T-helper 2 cell (primary cell): ENCODE measurements at places on chromosomes 7 and 10.

DNA sequence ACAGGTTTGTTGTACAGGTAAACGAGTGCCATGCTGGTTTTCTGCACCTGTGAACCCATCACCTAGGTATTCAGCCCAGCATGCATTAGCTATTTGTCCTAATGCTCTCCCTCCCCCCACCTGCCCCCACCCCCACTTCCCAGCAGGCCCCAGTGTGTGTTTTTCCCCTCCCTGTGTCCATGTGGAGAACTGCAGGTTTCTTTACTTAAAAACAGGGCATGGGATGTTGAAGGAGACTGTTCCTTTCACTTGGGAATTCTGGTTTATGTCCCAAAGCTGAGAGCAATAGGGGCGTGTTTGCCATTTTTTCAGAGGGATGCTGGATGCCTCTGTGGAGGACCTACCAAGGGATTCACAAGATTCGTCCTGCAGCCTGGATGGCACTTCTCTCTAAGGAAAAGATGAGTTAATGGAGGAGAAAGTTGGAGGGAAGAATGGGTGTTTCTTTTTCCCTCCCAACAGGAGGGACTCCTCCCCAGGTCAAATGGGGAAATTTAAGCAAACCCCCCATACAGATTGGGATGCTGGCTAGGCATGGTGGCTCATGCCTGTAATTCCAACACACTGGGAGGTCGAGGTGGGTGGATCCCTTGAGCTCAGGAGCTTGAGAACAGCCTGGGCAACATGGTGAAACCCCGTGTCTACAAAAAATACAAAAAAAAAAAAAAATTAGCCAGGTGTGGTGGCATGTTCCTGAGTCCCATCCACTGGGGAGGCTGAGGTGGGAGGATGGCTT, 136.0 kb downstream of the GALNT17 start:
- no peak for DNase-seq

DNA sequence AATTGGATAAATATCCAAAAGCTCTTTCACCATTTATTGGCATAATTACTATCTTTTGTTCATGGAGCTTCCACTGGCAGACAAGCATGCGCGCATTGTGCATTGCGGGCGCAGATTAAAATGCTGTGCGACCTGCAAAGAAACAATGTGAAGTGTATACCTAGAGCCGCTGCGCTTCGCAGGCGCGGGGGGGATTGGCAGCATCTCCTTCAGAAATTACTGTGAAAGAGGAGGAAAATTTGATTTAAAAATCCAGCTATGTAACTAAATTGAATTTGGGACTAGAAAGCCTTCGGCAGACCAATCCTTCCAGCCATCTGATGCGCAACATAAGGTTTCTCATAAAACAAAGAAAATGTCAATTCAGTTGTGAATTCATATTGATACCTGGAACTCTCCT, 10.3 kb upstream of the NPM3 start:
- DNase-seq: no peak

DNA sequence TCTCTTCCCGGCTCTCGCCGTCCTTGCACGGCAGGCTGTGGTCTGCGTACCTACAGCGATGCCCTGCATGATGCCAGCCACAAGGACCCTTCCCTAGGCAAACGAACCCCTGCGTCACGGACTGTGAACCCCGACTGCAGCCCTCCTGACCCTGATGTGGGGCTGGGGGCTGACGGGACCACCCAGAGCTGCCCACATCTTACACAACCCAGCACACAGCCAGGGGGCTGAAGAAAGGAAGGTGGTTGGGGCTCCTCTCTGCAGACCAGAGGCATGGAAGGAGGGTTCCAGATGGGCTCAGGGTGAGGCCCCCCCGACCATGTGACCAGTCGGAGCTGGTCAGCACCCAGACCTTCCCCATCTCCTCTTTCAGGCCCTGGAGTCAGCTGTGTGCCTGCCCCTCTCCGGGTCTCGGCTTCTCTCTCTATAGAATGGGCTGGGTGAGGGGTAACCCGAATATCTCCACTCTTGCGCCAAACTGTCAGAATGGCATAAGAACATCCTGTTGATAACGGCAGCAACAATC, 41.4 kb downstream of the EBF3 start:
- no peak for DNase-seq

- DNase-seq: no peak
Observed at GRCh38 chr10:29481906-29482440, 152.8 kb downstream of the SVIL start.

GRCh38 chr7:154693661-154694060, 309.3 kb downstream of the PAXIP1 start:
- no peak for DNase-seq

DNA sequence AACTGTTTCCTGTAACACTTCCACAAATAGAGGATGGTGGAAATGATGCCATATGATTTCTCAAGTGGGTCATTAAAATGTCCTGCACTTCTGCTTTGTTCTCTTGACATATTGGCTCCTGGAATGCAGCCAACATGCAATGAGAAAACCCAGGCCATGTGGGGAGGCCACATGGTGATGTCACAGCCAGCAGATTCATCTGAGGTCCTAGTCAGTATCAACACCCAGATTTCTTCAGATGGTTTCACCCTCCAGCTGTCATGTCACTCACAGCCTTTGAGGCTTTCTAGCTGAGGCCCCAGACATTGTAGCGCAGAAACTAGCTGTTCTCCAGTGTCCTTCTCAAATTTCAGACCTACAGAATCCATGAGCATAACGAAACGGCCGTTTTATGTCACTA, 102.3 kb upstream of the NUPR2 start:
- no peak for DNase-seq

DNA sequence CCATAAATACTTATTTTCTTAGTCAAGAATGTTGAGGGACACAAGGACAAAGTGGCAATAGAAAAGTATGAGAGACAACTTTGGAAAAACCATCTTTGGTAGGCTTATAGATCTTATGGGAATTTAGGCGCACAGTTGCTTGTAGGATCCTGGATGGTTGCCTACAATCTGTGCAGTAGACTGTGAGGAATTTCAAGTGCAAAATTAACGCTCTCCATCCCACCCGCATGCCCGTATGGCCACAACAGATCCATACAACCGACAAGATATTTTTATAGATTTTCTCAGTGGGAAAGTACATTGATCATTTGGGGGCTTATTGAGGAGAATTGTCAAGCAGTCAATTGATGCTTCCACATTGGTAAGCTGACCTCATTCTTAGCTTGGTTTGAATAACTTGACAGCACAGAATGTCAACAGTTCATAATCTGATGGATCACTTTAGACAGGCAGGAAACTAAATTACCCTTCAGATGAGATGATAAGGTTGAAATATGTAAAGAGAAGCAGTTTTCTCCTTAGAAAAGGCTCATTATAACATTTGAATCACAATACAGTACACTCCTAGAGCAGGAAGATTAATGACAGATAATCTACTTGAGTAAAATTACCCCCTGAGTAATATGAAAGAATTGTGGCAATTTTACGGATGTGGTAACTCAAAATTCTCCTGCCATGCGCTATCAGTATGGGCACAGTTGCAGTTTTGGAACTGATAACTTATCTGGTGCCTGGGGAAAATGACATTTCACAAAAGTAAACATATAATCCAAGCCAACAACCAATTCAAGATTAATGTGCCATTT, 479.7 kb downstream of the KIF20B start:
- no peak for DNase-seq

DNA sequence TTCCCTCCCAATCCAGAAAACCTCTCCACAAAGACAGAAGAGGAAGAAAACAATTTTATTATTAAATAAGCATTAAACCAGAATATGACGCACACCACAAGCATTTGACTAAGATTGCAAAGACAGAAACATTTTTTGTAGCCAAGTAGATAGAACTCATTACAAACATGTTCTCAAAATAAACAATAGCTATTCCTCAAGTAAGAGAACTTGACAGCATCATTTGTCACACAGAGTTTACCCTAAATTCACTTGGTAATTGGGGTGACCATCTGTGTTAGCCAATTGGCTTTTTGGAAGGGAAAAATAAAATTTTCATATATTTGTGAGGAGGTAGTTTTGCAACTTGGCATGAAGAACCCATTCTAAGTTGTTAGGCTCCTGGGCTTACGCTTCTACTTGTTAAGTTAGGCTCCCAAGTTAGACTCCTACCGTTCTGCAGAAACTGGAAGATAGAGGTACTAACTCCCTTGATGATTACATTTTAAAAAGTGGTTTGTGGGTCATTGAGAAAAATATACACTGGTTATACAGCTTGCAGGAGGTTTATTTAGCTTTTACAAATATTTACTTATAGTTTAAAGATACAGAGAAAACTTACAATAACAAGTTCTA, 618.6 kb upstream of the CNTNAP2 start:
- DNase-seq: no peak

DNA sequence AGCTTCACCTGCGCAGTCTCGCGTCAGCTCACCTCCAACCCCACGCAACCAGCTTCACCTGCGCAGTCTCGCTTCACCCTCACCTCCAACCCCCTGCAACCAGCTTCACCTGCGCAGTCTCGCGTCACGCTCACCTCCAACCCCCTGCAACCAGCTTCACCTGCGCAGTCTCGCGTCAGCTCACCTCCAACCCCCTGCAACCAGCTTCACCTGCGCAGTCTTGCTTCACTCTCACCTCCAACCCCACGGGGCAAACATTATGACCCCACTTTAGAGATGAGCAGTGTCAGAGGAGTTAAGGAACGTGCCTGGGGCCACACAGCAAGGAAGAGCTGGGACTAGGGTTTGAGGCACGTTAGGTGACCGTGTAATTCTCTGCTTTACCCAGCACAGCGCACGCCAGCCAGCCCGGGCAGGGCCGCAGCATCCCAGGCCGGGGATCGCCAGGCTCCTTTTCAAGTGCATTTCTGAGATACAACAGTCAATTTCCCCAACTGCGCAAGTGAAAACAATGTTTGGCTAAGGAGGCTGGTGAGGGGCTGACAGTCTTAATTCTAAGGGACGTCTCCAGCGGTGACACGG, 22.6 kb upstream of the PDGFA start:
- no peak for DNase-seq

DNA sequence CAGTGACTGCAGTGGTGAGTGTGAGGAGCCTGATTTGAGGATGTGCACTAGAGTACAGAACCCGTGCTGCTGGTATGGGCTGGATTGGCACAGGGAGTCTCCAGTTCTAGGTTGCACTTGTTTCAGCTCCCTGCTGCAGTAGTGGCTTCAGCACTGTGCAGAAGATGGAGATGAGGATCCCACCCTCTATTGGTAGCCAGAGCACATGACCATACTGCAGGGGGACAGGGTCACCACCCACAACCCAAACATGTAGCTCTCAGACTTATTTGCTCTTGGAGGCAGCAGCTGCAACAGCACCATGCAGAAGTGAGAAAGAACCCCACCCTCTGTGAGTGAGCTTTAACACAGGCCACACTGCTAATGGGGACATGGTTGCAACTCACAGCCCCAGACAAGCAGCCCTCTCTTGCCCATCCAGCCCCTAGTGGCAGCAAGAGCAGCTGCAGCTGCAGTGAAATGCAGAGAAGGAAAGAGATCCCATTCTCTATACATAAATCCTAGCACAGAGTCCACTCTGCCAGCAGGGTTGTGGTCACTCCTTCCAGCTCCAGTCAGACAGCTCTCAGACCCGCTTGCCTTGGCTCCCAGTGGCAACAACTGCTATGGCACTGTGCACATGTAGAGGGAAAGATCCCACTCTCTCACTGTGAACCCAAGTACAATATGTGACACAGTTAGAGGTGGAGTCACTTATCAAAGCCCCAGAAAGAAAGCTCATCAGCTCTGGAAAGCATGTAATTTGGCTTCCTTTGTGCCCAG, 51.4 kb upstream of the SCIN start:
- DNase-seq: no peak

DNA sequence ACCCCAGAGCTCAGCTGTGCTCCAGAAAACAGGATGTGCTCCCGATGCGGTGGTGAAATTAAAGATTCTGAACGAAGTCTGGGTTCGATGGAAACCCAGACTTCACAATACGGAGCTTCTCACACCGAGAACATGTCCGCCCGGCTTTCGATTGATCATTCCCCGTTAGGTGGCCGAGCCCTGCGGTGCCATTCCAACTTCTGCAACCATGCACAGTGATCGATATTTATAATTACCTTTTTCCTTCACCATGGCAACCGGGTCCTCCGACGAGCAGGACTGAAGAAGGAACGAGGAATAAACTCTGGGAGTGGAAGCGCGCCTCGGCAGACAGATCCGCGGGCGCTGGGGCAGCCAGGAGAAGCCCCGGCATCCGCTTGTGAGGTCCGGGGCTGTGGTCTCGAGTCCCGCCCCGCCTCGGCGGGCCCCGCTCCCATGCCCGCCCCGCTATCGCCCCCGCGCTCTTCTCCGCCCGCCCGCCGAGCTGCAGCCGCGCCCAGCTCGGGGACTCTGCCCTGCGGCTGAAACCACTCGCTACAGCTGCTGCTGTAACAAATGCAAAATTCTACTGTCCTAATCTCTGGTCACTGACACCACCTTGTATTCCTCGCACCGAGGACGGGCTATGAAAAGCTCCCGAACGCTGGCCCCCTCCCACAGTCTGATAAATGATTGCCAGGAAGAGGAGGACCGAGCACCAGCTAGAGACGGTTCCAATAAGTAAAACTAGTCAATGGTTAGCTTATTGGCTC, 26.2 kb downstream of the ABLIM1 start:
- DNase-seq: no peak

GRCh38 chr7:80334908-80335307, 177.0 kb downstream of the GNAT3 start:
- DNase-seq: no peak

- peak; percentile 38 for DNase-seq
Observed at GRCh38 chr10:97069576-97070362, 116.0 kb downstream of the SLIT1 start.

DNA sequence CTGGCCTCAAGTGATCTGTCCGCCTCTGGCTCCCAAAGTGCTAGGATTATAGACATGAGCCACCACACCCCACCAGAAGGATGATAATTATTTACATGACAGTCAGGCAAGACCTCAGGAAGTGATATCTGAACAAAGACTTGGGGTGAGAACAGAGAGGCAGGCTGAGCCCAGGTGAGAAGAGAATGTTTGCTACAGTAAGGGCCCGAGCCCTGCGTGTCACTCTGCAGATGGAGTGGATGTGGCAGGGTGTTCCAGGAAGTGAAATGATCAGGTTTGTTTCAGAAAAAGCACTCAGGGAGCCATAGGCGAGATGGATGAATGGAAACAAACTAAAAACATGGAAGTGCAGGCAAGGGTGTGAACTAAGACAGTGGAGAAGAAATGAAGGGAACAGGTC, 22.2 kb downstream of the SFMBT2 start:
- no peak for DNase-seq
